Activated CD4-positive, alpha-beta T cell treated with anti-CD3 and anti-CD28 coated beads for 48 hours (primary cell): ENCODE measurements at places on chromosomes 2 and 18.
A peak's percentile ranks its signal among the peaks of the same experiment; 100 is the strongest.

DNA sequence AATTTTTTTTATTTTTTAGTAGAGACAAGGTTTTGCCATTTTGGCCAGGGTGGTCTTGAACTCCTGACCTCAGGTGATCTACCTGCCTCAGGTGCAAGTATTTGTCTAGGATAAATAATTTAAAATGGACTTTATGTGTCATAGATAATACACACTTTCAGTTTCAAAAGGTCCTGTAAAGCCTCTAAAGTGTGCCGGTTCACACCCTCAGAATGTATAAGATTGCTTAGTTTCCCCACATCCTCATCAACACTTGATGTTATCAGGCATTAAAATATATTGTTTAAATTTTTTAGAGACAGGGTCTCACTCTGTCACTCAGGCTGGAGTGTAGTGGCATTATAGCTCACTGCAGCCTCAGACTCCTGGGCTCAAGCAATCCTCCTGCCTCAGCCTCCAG is 170.5 kb downstream of the ANKRD44 start:
- DNase-seq: no peak

GRCh38 chr18:59873641-59874040 is 26.2 kb upstream of the PMAIP1 start:
- DNase-seq: no peak

- no peak for DNase-seq
These were observed 17.5 kb downstream of the TRAPPC12 start for GRCh38 chr2:3396920-3397559.

- DNase-seq: no peak
These were observed 163.2 kb downstream of the INSIG2 start for GRCh38 chr2:118251427-118251826.

DNA sequence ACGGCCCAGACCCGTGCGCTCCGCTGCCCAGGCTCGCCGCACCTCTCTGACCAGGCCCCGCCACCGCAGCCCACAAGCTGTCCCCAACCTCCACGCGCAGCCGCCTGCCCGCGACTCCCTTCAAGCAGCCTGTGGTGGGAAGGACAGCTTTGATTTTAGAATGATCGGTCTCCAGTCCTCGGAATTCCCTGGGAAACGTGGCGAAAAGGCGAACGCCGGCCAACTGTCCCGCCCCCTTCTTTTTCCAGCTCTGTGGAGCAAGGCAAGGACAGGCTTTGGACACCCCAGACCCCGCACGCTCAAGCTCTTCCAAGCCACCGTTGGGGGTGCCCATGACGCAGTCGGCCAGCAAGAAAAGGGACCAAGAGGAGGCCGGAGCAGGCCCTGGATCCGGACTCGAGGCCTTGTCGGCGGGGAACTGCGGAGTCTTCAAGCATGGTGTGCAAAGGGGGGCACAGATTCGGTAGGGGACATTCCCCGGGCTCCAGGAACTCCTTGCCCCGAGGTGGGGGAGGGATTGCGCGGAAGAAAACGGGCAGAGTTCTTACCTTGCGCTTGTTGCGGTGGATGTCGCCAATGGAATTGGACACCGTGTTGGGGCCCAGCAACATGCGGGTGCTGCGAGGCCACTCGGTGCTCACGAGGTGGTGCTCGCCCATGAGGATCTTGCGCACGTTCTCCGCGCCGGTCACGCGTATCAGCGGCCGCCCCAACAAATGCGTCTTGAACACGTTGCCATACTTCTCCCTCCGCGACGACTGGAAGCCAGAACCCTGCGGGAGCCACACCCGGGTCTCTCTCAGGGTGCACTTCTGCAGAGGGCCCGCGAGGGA is 4.0 kb downstream of the CYP26B1 start:
- peak; percentile 28 for DNase-seq

DNA sequence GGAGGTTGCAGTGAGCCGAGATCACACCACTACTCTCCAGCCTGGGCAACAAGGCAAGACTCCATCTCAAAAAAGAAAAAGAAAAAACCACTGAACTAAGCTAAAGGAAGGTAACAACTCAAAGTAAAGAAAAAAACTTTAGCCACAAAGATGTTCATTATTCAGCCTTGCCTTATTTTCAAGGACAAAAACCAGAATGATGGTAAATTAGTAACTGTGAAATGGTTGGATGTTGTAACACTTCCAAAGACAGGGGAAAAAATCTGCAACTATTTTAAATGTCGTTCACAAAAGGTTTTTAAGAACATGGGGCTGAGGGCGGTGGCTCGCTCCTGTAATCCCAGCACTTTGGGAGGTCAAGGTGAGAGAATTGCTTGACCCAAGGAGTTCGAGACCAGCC is 10.1 kb downstream of the ADAM17 start:
- DNase-seq: no peak

GRCh38 chr18:13313006-13313686 is 94.6 kb downstream of the LDLRAD4 start:
- DNase-seq: peak; percentile 34

- no peak for DNase-seq
These were observed 40.9 kb downstream of the SP3 start for GRCh38 chr2:173924285-173924684.

- DNase-seq: no peak
These were observed 53.3 kb downstream of the ZEB2 start for GRCh38 chr2:144466637-144467036.

GRCh38 chr18:11976315-11977152 is 4.8 kb upstream of the IMPA2 start:
- DNase-seq: no peak

DNA sequence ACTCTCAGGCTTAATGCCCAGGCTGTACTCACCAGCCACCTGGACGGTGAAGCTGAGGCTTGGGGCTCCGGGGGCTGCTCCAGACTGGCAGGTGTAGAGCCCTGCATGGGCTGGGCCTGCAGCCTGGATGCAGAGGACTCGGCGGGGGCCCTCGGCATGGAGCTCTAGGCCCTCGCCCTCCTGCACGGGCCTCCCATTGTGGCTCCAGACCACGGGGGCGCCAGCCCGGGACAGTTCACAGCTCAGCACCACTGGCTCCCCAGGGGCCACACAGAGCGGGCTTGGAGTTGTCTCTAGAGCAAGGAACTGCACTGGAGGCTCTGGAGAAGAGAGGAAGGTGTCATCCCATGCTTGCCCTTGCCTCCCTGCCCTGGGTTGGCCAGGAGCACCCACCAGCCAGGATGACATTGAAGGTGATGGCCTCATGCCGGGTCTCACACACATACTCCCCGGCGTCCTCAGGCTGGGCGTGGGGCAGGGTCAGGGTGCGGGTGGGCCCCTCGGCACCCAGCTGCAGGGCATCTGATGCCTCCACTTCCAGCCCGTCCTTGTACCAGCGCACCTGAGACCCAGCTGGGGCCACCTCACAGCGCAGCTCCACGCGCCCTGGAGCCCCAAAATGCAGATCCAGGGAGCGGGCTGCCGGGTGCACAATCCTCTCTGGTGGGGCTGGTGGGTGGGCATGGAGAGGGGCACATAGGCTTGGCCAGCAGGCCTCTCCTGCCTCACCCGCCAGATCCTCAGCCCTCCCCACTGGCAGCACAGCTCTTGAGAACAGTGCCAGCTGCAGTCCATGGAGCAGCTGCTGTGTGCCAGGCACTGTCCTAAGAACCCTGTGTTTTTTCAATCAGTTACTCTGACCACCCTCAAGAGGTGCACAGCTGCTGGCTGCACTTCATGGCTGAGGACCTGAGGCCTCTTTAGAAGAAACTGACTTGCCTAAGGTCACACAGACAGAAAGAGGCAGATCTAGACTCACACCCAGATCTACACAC is 13.3 kb downstream of the OBSL1 start:
- no peak for DNase-seq

GRCh38 chr2:198311020-198311419 is 506.6 kb downstream of the PLCL1 start:
- DNase-seq: no peak

DNA sequence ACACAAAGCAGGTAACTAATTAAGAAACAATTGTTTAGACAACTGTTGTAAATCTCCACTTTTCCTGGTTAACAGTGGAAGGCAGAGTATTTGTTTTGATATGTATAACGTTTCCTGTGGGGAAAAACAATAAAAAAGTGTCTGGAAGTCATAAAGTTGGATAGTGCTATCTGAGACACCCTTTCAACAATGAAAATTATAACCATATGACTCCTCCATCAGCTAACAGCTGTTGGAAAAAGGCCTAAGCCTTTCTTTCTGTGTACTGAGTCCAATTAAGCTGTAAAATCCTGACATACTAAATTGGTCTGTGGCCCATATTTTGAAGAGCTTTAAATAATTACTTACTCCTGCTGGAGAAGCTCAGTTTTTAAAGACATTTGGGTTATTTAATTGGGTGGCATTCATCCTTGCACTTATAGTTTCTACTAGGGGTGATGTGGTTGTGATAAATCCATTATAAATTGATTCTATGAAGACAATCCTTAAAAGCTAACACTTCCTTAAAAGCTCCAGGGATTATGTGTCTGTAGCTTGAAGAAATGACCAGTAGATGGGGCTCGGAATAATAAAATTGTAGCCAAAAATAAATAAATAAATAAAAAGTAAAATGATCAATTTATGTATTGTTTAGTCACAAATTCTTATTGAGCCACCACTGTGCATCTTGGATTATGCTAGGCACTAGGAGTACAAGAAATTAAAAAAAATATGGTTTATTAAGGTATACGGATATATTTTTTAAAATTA is 698.1 kb upstream of the NXPH2 start:
- DNase-seq: no peak

GRCh38 chr2:230779126-230779525 is 66.5 kb downstream of the CAB39 start:
- peak; percentile 24 for DNase-seq

GRCh38 chr18:505483-506122 is 5.1 kb upstream of the COLEC12 start:
- DNase-seq: no peak

- DNase-seq: peak; percentile 25
These were observed 1.7 kb downstream of the FOSL2 start for GRCh38 chr2:28394331-28394877.

GRCh38 chr18:312415-312814 is 44.6 kb upstream of the THOC1 start:
- DNase-seq: no peak

DNA sequence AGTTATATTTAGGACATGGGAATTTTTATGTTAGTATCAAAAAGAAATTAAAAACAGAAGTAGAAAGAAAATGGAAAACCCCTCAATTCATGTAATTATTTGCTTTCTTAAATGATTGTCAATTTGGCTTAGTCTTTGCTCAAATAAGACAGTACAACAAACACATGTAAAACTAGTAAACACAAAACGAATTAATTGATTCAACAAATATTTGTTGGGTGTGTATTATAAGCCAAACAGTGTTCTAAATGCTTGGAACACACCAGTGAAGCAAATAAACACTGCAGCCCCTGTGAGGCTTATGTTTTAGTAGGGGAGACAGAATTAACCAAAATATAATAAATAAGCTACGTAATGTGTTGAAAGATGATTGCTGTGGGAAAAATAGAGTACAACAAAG is 234.5 kb upstream of the STON1 start:
- DNase-seq: no peak

- no peak for DNase-seq
These were observed 8.8 kb downstream of the SNTG2 start for GRCh38 chr2:959457-959856.

DNA sequence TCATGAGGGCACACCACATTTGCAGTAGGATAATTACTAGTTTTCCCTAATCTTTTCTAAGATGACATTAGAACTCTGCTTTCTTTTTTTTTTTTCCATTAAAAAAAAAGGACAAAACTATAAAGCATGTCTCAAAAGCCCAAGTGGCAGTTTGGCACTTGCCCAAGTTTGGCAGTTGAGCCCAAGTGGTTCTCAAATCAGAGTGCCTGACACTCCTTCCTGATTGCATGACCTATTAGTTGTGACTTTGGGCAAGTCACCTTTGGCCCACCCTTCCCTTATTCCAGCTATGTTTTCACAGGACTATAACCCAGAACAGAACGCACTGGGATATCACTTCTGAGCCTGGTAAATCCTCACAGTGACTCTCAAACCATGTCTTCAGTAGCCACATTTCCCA is 273.0 kb downstream of the CCDC85A start:
- DNase-seq: no peak

- DNase-seq: no peak
These were observed 18.9 kb downstream of the KRTCAP3 start for GRCh38 chr2:27461118-27461517.

GRCh38 chr2:208013285-208014178 is 11.8 kb downstream of the PLEKHM3 start:
- peak; percentile 19 for DNase-seq

- no peak for DNase-seq
These were observed 163.8 kb upstream of the STK17B start for GRCh38 chr2:196335221-196335634.

DNA sequence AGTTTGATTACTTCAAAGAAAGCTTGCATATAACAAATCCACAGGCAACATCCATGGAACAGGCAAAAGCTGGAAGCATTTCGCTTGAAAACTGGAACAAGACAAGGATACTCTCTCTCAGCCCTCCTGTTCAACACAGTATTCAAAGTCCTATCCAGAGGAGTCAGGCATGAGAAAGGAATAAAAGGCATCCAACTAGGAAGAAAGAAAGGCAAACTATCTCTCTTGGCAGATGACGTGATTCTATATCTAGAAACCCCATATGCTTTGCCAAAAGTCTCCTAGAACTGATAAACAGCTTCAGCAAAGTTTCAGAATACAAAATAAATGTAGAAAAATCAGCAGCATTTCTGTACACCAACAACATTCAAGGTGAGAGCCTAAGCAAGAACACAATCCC is 34.1 kb upstream of the MC4R start:
- DNase-seq: no peak

- DNase-seq: no peak
These were observed 172.1 kb downstream of the RNF144A start for GRCh38 chr2:7089284-7089683.

DNA sequence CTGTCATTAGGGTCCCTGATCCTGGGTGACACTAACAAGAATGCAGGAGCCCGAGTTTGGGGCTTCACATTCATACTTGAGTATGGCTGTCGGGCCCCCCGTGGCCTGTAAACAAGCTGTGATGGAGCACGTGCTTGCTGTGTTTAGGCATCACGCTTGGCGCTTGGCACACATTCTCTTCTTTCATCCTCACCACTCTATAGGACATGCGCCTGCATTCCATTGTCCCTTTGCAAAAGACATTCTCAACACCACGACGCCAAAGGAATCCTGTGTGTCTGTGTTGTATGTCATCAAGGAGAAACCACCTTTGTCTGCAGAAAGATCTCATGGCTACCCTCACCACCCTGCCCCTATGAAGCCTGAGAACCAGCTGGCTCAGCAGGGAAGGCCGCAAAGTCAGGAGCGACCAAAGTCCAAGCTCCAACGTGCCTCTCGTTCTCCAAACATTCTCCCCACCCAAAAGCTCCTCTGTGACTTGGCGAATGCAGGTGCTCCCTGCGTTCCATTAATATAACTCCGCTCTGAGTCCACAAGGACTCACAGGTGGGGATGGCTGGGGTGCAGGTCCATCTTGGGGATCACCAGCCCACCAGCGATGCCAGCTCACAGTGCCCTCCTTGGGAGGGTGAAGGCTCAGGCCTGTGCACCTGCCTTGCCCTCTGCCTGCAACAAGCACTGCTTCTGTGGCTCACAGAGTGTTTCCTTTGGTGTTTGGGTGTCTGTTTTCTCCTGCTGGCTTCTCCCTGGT is 6.2 kb upstream of the PER2 start:
- no peak for DNase-seq

DNA sequence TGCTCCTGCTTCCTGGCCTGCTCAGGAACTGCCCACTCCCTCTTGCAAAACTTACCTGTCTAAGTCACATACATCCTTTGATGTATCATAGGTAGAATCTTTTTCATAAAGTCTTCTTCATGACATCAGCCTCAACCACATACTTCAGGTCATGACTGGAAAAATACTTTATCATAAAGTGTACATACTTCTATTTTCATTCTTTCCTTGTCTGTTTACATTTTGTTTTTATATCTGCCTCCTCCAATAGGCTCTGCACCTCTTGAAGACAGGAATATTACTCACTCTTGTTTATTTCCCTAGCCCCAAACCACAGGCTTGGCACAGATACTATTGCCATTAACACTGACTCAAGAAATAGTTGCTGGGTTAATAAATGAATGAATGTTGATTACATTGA is 43.6 kb upstream of the ZNF804A start:
- no peak for DNase-seq
